HFFc6 (cell line): ENCODE measurements at places on chromosomes 2 and 18.

DNA sequence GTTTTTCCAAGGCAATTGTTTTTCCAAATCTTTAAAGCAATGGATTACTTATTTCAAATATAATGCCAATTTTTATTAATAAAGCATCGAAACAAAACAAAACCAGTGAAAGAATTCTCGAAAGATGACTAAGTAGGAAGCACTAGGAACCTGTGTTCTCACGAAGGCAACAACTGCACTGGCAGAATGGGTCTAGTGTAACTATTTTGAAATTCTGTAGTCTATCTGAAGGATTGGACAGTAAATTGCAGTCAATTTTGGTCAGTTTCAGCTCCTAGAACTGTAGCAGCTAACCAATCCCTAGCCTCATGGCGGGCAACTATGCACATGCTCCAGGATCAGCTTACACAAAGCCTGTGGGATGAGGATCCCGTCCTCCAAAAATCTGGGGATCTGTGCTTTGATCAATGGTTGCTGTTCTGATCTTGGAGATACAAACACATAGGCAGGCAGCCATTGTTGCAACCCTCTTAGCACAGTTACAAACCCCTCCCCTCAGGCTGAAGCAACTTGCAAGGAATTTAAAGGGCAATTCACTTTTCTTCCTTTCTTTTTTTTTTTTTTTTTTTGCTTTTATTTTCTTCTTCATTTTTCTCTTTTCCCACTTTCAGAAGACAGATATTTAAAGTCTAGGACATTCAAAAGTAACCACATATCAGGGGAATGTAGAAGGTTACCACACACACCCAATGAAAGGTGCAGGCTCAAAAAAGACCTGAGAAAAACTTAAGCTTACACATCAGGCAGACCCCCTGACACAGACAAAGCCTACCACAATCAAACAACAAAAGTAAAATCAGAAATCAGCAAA is 147.6 kb downstream of the THADA start:
- DNase-seq, result no peak

GRCh38 chr2:31232586-31232985 is 1.4 kb upstream of the EHD3 start:
- no peak for DNase-seq

GRCh38 chr2:167954495-167954894 is 292.9 kb downstream of the STK39 start:
- DNase-seq, result no peak

DNA sequence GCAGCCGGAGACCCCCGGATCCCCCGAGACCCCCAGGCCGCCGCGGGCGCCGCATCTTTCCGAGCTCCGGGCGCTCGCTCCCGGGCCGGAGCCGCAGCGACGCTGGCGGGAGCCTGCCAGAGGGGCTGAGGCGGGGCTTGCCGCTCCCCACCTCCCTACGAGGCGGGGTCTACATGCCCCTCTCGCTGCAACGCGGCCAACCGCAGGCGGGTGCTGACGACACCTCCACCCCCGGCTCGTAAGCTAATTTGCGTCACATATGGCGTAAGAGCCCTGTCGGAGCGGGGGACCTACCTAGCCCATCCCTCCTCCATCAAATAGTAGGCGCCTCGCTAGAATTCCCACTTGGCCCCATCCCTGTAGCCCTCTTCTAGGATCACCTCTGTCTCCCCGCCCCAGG is at the start of gene PTPRN:
Gene PTPRN, minus strand, starts transcription at position 124 of the 400 bp plus-strand sequence. Its CDS starts 69 bp downstream, at position 55.
- DNase-seq, result no peak

DNA sequence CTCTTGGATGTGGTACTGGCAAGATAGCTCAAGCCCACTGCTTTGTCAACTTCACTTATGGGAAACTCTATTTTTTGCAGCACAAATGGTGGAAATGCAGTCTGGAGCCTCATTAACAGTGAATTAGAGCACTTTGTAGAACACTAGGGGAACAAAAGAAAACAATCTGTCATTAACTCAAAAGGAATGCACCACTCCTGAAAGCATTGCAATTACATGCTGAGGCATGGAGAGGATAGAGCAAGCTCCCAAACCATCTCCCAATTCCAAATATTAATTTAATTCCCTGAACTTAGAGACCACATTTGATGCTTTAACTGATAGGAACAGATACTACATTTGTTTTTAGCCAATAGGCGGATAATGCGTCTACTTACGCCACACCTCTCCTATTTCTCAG is 32.8 kb upstream of the TANC1 start:
- DNase-seq, result no peak

DNA sequence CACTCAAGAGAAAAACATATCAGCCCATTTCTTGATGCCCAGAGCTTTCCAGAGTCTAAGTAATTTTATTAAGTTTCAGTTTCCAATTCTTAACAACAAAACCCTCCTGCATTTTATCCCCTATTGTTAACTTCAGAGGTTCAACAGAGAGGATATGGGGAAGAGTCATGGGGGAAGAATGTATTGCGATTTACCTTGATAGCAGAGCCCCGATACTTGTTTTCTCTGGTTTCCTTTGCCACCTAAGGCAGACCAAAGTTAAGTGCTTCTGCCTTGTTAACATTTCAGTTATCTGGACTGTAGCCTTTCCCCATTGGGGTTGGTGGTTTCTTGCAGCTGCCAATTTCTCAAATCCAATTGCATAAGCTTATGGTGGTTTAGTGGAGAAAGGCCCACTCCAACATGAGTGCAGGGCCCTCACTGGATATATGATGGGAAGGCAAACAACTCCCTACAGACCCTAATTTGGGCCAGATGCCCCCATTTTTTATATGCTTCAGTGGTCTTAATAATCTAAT is 82.0 kb upstream of the ITGB6 start:
- no peak for DNase-seq

DNA sequence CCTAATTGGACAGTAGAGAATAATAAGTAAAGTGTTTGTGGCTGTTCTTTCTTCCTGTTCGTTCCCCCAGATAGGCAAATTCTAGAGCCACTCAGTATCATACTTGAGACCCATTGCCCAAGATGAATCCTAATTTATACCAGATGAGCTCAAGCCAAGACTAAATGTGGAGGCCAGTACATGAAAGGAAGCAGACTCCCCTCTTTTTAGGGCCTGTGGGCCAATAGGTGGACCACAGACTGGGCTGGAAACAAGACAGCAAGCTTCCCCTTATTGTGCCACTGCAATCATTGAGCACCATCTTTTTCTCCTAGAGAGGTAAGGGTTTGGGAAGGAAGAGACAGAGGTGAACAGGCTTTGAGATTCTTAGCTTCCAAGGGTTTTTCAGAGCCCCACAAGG is 141.9 kb downstream of the MGAT5 start:
- DNase-seq, result no peak

DNA sequence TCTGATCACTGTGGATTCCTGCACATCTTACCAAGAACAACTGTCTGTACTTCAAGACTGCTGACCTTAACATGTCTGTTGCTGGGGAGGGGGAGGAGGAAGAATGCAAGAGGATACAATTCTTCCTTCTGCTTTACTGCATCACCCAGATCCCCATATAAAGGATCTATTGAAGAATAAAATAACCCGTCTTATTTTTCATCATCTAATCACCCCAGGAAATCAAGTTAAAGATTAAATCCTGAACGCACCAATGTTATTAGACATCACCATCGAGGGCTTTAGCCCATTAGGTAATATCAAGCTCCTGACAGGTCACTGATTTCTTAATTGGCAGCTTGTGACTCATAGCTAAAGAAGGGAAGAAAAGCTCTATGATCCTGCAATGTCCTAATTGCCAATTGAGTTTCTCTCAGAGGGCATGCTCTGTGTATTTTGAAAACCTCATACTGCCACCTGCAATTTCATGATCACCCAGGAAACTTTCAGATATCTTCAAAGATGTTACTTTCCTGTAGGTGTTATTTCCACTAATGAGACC is 75.4 kb upstream of the KCNE4 start:
- DNase-seq, result no peak

GRCh38 chr2:85303780-85304531 is 23.8 kb downstream of the TGOLN2 start:
- DNase-seq, result no peak

DNA sequence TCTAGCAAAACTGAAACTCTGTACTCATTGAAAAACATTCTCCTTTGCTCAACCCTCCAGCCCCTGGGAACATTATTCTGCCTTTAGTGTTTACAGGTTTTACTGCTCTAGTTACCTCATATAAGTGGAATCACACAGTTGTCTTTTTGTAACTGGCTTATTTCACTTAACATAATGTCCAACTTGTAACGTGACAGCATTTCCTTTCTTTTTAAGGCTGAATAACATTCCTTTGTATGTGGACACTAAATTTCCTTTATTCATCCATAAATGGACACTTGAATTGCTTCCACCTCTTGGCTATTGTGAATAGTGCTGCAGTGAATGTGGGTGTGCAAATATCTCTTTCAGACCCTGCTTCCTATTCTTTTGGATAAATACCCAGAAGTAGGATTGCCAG is 144.9 kb downstream of the ACTR3 start:
- no peak for DNase-seq

GRCh38 chr2:11616097-11616687 is 53.8 kb downstream of the NTSR2 start:
- DNase-seq, result no peak

DNA sequence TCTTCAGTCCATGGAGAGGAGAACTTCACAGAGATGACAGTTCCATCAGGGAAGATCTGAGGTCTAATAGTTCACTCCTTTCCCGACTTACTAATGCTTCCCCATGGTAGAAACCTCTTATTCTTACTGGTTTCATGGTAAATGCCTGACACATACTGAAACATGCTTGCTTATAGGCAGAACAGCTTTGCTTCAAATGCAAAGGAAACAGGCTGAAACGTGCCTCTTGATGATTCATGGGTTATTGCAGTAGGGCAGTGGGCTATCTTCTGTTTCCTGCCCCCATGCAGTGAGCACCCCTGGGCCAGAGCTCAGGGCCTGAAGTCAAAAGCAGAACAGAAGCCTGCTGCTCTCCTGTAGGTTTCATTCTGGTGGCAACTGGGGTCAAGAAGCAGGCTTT is 223.5 kb downstream of the RDH14 start:
- no peak for DNase-seq

- no peak for DNase-seq
Observed at GRCh38 chr2:188028739-188029138, 262.9 kb upstream of the GULP1 start.

DNA sequence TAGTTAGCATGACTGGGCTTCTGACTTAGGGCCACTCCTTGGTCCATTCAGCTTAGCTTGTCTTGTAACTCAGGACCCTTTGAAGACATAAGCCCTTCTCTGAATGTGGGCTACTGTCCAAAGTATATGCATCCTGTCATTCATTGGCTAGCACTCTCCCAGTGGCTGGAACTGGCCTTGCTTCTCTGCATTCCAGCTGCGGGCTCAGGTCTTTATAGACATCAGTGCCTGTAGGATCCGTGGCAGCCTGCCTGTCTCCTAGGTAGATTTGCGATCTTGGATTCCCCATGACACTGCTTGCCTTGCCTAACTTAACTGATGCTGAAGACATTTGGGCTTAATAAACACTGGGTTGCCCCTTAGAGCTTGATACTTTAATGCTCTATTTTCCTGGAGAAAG is 170.1 kb downstream of the DCC start:
- no peak for DNase-seq

- DNase-seq, result no peak
Observed at GRCh38 chr2:105449076-105449475, 50.2 kb upstream of the FHL2 start.

GRCh38 chr2:189937691-189938090 is 124.8 kb downstream of the MSTN start:
- DNase-seq, result no peak

DNA sequence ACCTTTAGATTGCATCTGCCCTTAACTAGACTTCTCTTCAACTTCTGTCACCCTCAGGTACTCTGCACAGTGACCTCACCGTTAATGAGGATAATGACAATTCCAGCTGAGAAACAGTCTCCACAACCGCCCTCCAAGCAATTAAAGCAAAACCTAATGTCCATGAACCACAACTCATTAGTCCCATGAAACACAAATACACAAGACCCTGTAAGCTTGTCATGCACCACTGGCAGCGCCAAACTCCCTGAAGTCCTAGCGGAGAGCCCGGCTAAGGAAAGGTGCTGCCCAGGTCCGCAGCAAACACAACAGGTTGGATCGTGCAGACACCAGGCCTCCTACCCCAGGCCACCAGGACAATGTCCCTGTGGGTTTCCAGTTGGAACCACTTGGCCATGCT is 7.4 kb downstream of the SMAD7 start:
- DNase-seq, result no peak

DNA sequence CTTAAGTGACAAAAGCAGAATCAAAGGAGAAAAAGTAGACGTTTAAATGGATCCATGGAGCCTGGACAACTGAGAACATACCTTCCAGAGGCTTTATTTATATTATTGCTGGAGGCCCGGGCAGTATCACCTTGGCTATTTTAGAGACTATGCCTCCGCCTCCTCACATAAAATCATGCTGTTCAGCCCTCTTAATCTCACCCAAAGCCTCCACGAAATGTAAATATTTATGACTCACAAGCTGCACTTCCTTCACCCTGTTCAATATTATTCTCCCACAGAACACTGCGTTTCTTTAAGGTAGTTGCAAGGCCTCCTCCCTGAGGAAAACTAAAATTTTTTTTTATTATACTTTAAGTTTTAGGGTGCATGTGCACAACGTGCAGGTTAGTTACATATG is 478.6 kb upstream of the ACVR2A start:
- DNase-seq, result no peak

- no peak for DNase-seq
Observed at GRCh38 chr2:124810132-124810531, 785.0 kb downstream of the CNTNAP5 start.

DNA sequence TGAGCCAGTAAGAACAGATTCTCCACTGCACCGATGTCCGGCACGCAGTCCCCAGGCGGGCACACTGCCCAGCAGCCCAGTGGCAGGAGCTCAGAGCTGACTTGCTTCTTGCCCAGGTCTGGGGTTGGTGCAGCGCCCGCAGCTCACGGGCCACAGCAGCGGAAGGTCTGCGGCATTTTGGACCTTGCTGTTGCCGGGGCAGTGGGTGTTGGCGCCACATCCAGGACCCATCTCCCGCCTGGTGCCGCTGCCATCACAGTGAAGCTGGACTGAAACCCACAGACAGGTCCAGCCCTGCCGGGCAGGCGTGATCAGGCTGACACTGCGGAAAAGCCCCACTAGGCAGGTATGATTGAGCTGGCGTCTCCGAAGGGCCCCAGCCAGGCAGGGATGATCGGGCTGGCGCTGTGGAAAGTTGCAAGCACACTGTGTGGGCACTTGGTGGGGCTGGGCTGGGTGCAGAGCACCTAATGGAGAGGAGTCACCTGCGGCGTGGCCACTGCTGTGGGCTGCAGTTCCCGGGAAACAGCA is 75.5 kb downstream of the SLC66A2 start:
- no peak for DNase-seq

- peak; percentile 94 for DNase-seq
Observed at GRCh38 chr2:177242121-177242987, 22.2 kb downstream of the NFE2L2 start.

DNA sequence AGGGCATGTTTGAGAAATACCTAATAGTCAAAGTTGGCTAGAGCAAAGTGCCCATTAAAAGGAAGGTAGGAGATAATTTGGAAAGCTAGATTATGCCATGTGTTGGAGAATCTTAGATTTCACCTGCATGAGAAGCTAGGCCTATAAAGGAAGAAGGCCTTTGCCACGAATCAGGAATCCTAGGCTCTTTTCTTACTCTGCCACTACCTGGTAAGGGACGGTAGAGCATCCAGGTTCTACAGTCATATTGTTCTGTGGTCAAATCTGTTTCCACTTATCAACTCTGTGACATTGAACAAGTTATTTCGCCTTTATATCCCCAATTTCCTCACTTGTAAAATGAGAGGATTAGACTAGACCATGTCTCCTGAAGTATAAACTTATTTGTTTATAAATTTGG is 3.6 kb upstream of the KCNJ3 start:
- no peak for DNase-seq

- no peak for DNase-seq
Observed at GRCh38 chr2:11395389-11395788, 51.0 kb upstream of the ROCK2 start.

GRCh38 chr2:222608081-222608480 is 47.8 kb downstream of the FARSB start:
- DNase-seq, result no peak
